Ovary (tissue), 10 donors: ENCODE measurements at places on chromosomes 5 and 9.
A peak's percentile ranks its signal among the peaks of the same experiment; 100 is the strongest.

- no peak for DNase-seq
Measured at GRCh38 chr5:72146056-72146455, 38.8 kb downstream of the MAP1B start.

- DNase-seq: no peak
Measured at GRCh38 chr5:37938076-37938852, 98.4 kb upstream of the GDNF start.

- DNase-seq: no peak
Measured at GRCh38 chr5:1474866-1475543, 29.8 kb upstream of the SLC6A3 start.

DNA sequence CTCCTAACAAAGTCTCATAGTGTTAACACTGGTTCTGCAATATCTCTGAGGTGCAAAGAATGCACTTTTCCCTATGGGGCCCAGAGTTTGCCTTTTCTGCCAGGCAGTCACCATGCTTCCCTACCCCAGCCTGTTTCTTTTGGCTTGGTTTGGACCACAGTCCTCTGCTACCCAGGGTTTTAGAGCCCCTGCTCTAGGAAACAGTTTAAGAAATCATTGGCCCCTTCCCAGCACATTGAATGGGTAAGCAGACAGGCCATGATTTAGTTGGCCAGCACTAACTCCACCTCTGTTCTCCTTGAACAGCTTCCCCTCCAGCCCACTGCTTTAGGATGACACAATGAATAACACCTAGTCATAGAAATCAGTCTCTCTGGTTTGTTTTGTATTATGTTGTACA is 73.2 kb downstream of the UBAP1 start:
- no peak for DNase-seq

DNA sequence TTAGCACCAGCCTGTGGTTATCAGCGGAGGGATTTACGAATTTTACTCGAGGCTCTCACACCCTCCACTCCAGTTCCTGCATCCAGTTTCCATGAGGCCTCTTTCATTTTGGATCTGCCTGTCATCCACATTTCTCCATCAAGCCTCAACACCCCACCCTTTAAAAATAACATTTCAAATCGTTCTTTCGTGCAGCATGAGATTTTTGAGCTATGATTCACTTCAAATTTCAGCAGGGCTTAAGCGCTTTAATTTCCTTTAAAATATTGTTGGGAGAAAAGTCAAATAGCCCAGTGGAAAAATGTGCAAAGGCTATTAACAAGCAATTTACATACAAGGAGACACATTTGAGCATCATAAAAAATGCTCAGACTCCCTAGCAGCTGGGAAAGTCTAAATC is 103.2 kb downstream of the MSX2 start:
- DNase-seq: no peak

GRCh38 chr5:126269511-126269910 is 153.7 kb upstream of the GRAMD2B start:
- DNase-seq: no peak

DNA sequence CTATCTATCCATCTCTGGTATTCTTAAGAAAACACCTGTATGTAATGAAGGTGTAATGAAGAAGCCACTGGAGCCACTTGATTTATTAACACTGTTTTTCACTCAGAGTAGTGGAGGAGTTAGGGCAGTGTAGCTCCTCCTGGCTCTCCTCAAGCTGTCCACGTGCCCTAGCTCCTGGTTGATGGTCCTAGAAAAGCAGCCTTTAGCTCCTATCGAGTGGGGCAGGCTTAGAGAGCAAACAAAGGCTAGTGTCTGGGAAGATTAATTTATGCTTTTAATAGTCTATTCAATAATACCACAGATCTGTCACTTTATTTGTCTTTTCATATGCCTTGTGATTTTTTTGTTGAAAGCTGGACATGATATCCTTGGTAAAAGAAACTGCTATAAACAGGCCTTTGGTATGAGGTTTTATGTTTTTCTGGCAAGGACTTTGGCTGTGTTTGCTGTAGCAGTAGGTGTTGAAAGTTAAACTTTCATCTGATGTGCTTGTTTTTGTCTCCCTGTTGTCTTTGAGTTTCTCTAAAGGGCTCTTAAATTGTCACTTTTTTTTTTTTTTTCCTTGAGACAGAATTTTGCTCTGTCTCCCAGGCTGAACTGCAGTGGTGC is 141.1 kb downstream of the GCNT1 start:
- DNase-seq: no peak

DNA sequence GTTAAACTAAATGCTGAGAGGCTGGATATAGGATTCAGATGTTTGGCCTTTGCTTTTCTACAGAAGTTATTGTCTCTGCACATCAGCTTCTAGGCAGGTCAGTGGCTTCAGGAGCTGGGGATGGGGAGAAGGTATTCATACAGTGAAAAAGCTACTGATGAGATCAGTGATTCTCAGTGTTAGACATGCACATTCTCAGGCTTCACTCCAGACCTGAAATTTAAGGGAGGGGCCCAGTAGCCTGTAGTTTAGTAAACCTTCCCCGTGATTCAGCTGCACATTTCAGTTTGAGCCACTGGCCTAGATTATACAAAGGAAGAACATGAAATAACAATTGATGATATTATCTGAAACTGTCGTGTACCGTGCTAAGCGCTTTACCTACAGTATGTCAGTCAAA is 127.2 kb downstream of the ARHGAP26 start:
- DNase-seq: no peak

GRCh38 chr5:1720396-1721110 is 79.1 kb downstream of the MRPL36 start:
- no peak for DNase-seq

- peak; percentile 70 for DNase-seq
Measured at GRCh38 chr5:141512911-141513626, 24.2 kb downstream of the PCDHGC5 start.

DNA sequence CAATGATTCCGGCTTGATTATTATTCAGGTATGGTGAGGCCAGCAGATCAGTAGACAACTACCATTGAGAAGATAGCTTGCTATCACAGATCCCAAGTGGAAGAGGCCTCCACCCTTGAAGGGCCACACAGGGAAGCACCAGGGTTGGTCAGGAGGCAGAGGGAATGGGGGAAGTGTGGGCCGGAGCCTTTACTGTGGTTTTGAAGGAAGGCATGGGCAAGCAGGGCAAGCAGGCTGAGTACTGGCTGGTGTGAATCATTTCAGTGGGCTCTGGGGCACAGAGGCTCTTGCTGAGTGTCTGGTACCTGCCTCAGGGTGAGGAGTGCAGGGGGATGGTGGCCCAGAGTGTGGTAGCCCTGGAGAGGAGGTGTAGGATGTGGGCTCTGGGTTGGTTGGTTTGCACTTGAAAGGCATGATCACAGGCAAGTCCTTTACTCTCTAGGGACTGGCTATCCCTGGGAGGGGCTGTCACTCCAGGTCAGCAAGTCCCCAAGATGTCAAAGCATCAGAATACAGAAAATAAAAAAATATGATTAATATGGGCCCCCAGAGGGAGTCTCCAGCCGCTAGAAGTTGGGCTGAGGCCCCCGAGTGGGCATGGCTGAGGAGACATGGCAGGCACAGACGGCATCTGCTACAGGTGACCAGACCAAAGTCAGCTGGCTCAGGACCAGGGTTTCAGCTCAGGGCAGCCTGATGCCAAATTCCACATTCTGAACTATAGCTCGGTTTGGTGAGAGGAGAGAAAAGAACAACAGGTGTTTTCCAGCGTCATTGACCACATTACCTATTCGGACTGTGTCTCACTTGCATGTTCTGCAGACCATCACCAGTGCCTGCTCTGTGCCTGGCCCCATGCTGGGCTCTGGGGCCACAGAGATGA is 9.7 kb upstream of the SUSD3 start:
- DNase-seq: no peak

DNA sequence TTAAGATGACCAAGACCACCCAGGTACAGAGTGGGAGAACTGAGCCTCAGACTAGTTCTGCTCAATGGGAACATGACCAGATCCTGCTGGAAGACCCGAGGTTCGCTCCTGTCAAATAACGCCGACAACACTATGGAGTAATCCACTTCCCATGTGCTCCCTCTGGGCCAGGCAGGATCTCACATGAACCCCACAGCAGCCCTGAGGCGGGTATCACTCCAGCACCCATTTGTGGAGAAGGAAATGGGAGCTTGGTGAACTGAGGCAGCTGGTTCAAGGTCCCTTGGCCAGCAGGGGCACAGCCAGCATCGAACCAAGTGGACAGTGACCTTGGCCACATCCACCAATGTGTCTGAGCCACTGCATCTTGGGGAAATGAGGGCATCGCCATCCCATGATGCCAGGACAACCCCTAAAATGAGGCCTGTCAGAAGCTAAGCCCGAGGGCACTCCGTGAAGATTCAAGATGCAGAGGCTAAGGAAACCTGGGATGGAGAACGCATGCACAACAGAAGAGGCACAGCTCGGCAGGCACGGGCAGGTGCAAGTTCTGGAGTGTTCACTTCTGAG is 8.5 kb downstream of the ANKS6 start:
- DNase-seq: no peak

- DNase-seq: no peak
Measured at GRCh38 chr9:1102642-1102970, 52.4 kb downstream of the DMRT2 start.

GRCh38 chr5:72937517-72938061 is 18.3 kb upstream of the FCHO2 start:
- no peak for DNase-seq

- DNase-seq: no peak
Measured at GRCh38 chr5:68147659-68148058, 67.9 kb upstream of the PIK3R1 start.

- no peak for DNase-seq
Measured at GRCh38 chr5:93902288-93902687, 160.9 kb upstream of the POU5F2 start.

DNA sequence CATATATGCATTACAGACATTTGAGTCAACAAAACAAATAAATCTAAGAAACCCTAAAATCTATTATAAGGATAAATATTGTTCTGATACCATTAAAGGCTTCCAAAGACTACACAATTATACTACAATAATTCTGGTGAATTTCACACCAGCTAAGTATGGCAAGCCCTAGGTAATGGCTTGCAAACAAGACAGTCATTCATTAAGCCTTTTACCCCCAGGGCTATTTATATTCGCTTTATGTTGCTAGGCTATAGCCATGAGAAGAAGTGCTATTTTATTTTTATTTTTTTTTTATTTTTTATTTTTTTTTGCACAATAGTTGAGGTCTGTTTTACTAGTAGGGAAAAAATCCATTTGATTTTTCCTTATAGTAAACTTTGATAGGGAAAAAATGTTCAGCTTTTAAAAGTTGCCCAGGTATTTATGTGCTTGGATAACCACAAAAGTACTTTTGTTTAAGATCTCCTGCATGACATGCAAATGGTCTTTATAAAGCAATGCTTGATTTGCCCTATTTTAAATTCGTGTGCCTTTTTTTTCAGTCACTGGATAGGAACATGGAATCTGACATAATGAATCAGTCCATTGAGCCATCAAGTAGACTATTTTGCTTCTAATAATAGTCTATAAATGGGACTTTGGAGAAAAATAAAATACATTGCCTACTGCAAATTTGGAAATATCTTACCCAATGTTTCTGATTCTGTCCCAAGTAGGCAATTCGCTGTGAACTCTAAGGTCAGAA is 946.3 kb upstream of the COX7C start:
- DNase-seq: no peak

GRCh38 chr5:168697034-168697720 is 118.0 kb upstream of the PANK3 start:
- no peak for DNase-seq

GRCh38 chr9:110847671-110848070 is 179.1 kb downstream of the MUSK start:
- no peak for DNase-seq

GRCh38 chr5:80034962-80035821 is at the start of gene THBS4:
THBS4 (plus strand) TSS chr5:80035348; CDS start chr5:80035538, 190 bp downstream.
- DNase-seq: no peak

GRCh38 chr9:70043689-70044489 is at the start of gene MAMDC2:
MAMDC2 (plus strand) TSS chr9:70043848; CDS start chr9:70044198, 350 bp downstream.
- peak; percentile 68 for DNase-seq

DNA sequence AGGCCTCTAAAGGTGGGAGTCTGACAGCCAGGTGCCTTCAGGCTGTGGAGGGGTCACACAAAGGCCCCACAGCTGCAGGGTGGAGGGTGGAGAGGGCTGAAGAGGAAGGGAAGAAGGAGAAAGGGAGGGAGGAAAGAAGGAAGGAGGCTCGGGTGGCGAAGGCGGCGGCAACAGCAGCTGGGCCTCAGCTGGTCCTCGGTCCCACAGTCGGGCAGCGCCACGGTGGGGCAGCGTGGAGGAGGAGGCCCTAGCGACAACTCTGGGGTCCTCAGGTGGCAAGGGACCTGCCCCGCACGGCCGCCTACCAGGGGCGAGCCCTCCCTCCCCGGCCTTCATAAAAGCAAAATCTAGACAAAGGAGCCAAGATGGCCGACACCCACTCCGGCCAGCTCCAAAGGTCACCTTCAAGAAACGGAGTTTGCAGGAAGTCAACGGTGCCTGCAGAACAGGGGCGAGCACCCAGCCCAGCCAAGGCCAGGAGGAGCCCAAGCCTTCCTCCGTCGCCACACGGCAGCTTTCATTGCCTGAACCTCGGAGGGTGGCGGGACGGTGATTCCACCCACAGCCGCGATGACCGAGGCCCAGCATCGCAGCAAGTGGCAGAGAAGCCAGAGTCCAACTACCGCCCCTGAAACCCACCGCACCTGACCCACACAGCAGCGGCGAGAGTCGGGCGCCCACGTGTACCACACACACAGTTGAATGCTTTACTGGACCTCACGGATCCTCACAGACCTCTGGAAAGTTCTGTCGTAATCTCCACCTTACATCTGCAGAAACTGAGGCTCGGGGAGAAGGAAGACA is 98.7 kb downstream of the VAV2 start:
- no peak for DNase-seq

DNA sequence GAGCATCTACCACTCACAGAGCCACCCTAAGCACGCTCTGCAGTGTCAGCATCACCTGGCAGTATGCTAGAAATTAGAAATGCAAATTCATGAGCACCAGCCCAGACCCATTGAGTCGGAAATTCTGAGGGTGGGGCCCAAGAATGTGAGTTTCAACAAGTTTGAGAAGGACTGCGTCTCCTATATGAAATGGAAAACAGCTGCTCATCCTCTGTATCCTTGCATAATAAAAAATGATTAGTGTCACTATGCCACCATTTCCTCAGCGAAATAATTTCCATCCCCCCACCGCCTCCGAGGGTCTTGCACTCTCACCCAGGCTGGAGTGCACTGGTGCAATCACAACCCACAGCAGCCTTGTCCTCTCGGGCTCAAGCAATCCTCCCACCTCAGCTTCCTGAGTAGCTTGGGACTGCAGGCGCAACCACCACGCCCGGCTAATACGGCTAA is 1.3 kb upstream of the IQGAP2 start:
- DNase-seq: no peak

- DNase-seq: no peak
Measured at GRCh38 chr5:42745856-42746255, 10.8 kb upstream of the CCDC152 start.
